ENCODE measurements at places on chromosomes 4 and X. TPM values are rescaled to one million over a fixed set of nuclear protein-coding genes. Genes with fewer than 3 reads are reported as not detected.

Gene TMEM271
- total RNA-seq: not detected

Gene INPP4B
- total RNA-seq: 15.6 TPM

- peak; percentile 86 for DNase-seq
- peak overlapping the region; percentile 97 for H3K27ac ChIP-seq
- H3K27me3 ChIP-seq: no peaks in the 10 kb centered on the region
These were observed 449 bp downstream of the FBXL5 start for GRCh38 chr4:15654593-15655222.

Gene TSPAN7
- total RNA-seq: 0.29 TPM

DNA sequence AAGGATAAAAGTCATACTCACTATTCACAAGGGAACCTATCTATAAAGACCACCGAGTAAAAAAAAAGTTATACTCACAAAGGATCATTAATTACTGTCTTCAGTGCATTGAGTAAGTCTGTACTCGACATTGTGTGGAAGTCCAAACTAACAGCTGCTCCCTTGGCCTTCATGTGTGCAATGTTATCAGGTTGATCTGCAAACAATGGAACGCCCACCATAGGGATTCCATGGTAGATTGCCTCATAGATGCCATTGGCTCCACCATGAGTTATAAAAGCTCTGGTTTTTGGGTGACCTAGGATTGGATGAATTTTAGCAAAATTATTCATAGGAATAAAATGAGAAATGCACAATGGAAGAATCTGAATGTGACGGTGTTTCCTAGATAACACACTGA is 10.6 kb downstream of the UGT2B4 start:
- H3K27me3 ChIP-seq: no peaks in the 10 kb centered on the region
- H3K27ac ChIP-seq: no peak overlapping the region
- no peaks in the 10 kb centered on the region for H3K36me3 ChIP-seq
- no peak for DNase-seq
- no peak overlapping the region for H3K4me3 ChIP-seq

Gene CSAG1
- total RNA-seq: not detected

Gene DNAAF6
- not detected for total RNA-seq

GRCh38 chr4:169054879-169055278 is 44.8 kb upstream of the CBR4 start:
- no peak overlapping the region for H3K4me3 ChIP-seq
- H3K4me1 ChIP-seq: peaks cover 18% of the 10 kb centered on the region
- H3K36me3 ChIP-seq: no peaks in the 10 kb centered on the region
- H3K27ac ChIP-seq: no peak overlapping the region

GRCh38 chrX:107736781-107737531 is 38.6 kb downstream of the TSC22D3 start:
- peaks cover 17% of the 10 kb centered on the region for H3K27me3 ChIP-seq
- H3K27ac ChIP-seq: no peak overlapping the region
- no peaks in the 10 kb centered on the region for H3K36me3 ChIP-seq
- H3K4me3 ChIP-seq: no peak overlapping the region

- H3K27me3 ChIP-seq: no peaks in the 10 kb centered on the region
- no peaks in the 10 kb centered on the region for H3K36me3 ChIP-seq
- DNase-seq: no peak
- no peaks in the 10 kb centered on the region for H3K4me1 ChIP-seq
- H3K4me3 ChIP-seq: no peak overlapping the region
- H3K27ac ChIP-seq: no peak overlapping the region
These were observed 46.5 kb downstream of the IDS start for GRCh38 chrX:149458586-149458985.

Gene TLR3
- 8.0 TPM for total RNA-seq

Gene CAMK2D
- 194 TPM for total RNA-seq

Gene CXXC4
- not detected for total RNA-seq

- no peak for DNase-seq
- H3K27ac ChIP-seq: no peak overlapping the region
- no peaks in the 10 kb centered on the region for H3K36me3 ChIP-seq
- H3K4me3 ChIP-seq: no peak overlapping the region
These were observed 249.5 kb downstream of the BCOR start for GRCh38 chrX:39848243-39848642.

Gene ZNF141
- 20.6 TPM for total RNA-seq

DNA sequence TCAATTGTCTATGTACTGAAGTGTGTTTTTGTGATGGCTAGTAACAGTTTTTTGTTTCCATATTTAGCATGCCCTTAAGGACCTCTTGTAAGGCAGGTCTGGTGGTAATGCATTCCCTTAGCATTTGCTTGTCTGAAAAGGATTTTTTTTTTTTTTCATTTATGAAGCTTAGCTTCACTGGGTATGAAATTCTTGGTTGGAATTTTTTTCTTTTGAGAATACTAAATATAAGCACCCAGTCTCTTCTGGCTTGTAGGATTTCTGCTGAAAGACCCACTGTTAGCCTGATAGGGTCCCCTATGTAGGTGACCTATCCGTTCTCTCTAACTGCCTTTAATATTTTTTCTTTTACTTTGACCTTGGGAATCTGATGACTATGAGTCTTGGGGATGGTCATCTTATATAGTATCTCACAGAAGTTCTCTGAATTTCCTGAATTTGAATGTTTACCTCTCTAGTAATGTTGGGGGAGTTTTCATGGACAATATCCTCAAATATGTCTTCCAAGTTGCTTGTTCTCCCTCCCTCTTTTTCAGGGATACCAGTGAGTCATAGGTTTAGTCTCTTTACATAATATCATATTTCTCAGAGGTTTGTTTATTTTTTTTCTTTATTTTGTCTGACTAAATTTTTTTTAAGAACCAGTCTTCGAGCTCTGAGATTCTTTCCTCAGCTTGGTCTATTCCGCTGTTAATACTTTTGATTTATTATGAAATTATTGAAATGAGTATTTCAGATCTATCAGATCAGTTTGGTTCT is 157.1 kb upstream of the PGRMC2 start:
- no peak overlapping the region for H3K4me3 ChIP-seq
- DNase-seq: no peak
- no peaks in the 10 kb centered on the region for H3K4me1 ChIP-seq
- H3K36me3 ChIP-seq: no peaks in the 10 kb centered on the region

DNA sequence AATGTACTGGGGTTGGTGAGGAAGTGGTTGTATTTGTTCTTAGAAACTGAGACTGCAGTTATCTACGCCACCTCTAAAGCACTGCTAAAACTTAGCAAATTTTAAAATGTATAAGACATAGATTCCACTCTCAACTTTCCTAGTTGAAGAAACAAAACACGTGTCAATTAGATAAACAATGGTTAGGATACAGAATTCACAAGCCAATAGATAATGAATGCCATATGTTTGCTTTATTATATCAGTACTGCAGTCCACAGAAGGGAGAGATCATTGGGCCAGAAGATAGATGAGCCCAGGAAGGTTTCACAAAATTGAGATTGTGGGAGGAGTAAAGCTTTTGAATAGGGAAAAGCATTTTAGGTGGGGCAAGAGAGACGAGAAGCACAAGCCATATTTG is 14.3 kb downstream of the TMEM33 start:
- peaks cover 17% of the 10 kb centered on the region for H3K36me3 ChIP-seq
- no peak overlapping the region for H3K4me3 ChIP-seq
- H3K27ac ChIP-seq: no peak overlapping the region
- DNase-seq: no peak
- no peaks in the 10 kb centered on the region for H3K27me3 ChIP-seq

Gene PKD2
- 106 TPM for total RNA-seq

- no peaks in the 10 kb centered on the region for H3K36me3 ChIP-seq
- no peaks in the 10 kb centered on the region for H3K4me1 ChIP-seq
- H3K27me3 ChIP-seq: no peaks in the 10 kb centered on the region
- H3K27ac ChIP-seq: no peak overlapping the region
These were observed 89.2 kb upstream of the EFHC2 start for GRCh38 chrX:44432641-44433040.

Gene RTL5
- total RNA-seq: 2.2 TPM

GRCh38 chr4:72568959-72569718 is at the start of gene ADAMTS3:
Gene ADAMTS3 (minus strand): TSS chr4:72569221. CDS start chr4:72568762, 459 bp downstream.
- DNase-seq: peak; percentile 84
- peaks cover 7% of the 10 kb centered on the region for H3K27me3 ChIP-seq
- peak within 1 kb of the TSS; percentile 74 for H3K4me3 ChIP-seq
- peak within 1 kb of the TSS; percentile 28 for H3K27ac ChIP-seq
- H3K36me3 ChIP-seq: no peaks in the 10 kb centered on the region

- peaks cover 8% of the 10 kb centered on the region for H3K4me1 ChIP-seq
- no peaks in the 10 kb centered on the region for H3K27me3 ChIP-seq
These were observed 231.5 kb downstream of the PCDH18 start for GRCh38 chr4:137300776-137301175.

Gene RBM41
- total RNA-seq: 15.3 TPM

DNA sequence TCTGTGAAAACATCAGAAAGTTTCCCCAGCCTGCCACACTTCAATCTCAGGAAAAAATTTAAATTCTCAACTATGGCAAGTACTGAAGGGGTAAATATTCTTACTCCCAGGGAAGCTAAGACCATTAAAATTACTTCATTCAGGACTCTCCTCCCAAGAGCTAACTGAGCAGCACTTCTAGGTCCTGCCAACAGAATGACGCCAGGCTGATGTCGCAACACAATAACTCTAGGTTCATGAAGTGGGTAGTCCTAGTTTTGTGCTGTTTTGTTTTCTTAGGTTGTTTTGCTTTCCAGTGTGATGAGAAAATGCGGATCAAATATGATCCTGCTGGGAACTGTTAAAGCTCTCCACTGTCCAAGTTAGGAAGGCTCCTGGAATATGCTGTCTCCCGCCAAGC is 180.0 kb downstream of the NKX6-1 start:
- no peaks in the 10 kb centered on the region for H3K4me1 ChIP-seq
- DNase-seq: no peak
- no peaks in the 10 kb centered on the region for H3K36me3 ChIP-seq
- no peaks in the 10 kb centered on the region for H3K27me3 ChIP-seq
- no peak overlapping the region for H3K27ac ChIP-seq

DNA sequence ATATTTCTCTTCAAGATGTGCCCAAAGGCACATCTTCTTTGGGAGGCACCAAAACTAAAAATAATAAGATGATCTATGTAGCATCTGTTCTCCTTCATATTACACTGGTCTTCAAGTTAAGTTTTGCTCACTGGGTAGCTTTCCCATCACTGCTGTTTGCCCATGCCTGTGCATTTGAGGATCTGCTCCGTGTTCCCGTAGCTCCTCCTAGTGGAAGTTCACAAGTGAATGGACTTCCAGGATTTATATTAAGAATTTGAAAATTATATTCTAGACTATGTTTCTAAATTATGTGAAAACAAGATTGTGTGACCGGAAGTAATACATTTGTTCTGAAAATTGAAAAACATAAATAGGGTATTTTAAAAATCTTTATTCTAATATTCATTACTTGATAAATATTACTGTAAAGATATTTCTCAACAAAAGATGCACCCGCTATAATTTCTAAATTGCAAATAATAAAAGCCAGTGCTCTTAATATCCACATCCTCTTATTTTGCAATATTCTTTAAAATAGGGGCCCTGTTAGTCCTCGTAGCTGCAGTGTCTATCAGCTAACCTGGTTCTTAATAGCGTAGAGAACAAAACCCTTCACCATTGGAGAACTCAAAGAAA is 147.7 kb downstream of the RBM46 start:
- no peak overlapping the region for H3K4me3 ChIP-seq
- H3K36me3 ChIP-seq: no peaks in the 10 kb centered on the region
- DNase-seq: no peak
- no peaks in the 10 kb centered on the region for H3K4me1 ChIP-seq
- H3K27me3 ChIP-seq: no peaks in the 10 kb centered on the region

Gene PDZD4
- total RNA-seq: under 0.01 TPM

GRCh38 chr4:156137679-156138473 is 184.2 kb upstream of the CTSO start:
- no peak overlapping the region for H3K4me3 ChIP-seq
- H3K27me3 ChIP-seq: no peaks in the 10 kb centered on the region
- H3K4me1 ChIP-seq: no peaks in the 10 kb centered on the region
- H3K36me3 ChIP-seq: no peaks in the 10 kb centered on the region

Gene GSX2
- total RNA-seq: not detected

Gene TMEM185A
- total RNA-seq: 18.0 TPM

DNA sequence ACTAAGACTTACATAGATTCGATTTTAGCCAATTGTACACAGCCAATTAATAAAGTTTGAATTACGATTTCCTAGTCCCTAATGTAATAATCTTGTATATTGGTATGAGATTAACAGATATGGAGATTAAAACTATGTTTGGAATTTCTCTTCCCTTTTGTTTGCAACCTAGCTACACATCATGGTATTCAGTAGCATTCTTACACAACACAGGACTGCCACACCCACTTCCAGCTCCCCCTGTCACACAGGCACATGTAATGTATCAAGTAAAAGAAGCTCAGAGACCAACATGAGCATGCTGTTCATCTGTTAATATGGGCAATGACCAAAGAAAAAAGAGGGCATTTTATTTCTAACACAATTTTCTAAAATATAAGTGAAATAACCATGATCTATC is 12.8 kb downstream of the SLC6A14 start:
- H3K36me3 ChIP-seq: no peaks in the 10 kb centered on the region
- DNase-seq: no peak
- H3K4me3 ChIP-seq: no peak overlapping the region
- H3K27me3 ChIP-seq: no peaks in the 10 kb centered on the region

GRCh38 chr4:2343476-2343875 is 75.0 kb downstream of the ZFYVE28 start:
- H3K4me3 ChIP-seq: no peak overlapping the region
- DNase-seq: no peak
- no peaks in the 10 kb centered on the region for H3K4me1 ChIP-seq
- no peak overlapping the region for H3K27ac ChIP-seq
- H3K27me3 ChIP-seq: no peaks in the 10 kb centered on the region

GRCh38 chr4:124640022-124640730 is 72.4 kb downstream of the ANKRD50 start:
- H3K36me3 ChIP-seq: peaks cover 3% of the 10 kb centered on the region
- no peaks in the 10 kb centered on the region for H3K27me3 ChIP-seq
- DNase-seq: no peak
- peaks cover 8% of the 10 kb centered on the region for H3K4me1 ChIP-seq
- H3K27ac ChIP-seq: no peak overlapping the region
- no peak overlapping the region for H3K4me3 ChIP-seq

DNA sequence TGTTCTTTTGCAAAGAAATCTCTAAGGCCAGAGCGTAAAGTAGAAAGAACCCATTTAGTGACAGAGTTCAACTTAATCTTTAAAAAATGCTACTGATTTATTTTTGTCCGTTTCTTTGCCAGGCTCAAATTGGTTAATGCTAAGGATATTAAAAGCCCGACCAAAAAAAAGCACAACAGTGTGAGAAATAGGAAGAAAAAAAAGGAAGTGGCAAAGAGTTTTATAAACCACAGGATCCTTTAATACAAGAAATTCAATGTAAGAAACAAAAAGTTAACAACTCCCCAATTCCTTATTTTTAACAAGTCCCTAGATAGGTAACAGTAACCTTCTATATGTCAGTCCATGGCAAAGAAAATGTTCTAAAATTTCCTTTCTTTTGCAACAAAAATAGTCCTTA is 480.4 kb downstream of the ACTRT1 start:
- H3K27me3 ChIP-seq: no peaks in the 10 kb centered on the region
- no peak for DNase-seq
- H3K27ac ChIP-seq: no peak overlapping the region
- H3K4me1 ChIP-seq: no peaks in the 10 kb centered on the region
- H3K36me3 ChIP-seq: no peaks in the 10 kb centered on the region
- H3K4me3 ChIP-seq: no peak overlapping the region

GRCh38 chr4:152102436-152103000 is 341.7 kb upstream of the GATB start:
- no peaks in the 10 kb centered on the region for H3K36me3 ChIP-seq
- no peak overlapping the region for H3K27ac ChIP-seq
- no peak overlapping the region for H3K4me3 ChIP-seq
- DNase-seq: no peak
- no peaks in the 10 kb centered on the region for H3K27me3 ChIP-seq

GRCh38 chr4:142984871-142985585 is 138.9 kb upstream of the INPP4B start:
- peaks cover 9% of the 10 kb centered on the region for H3K27me3 ChIP-seq
- no peak overlapping the region for H3K4me3 ChIP-seq
- H3K27ac ChIP-seq: no peak overlapping the region
- DNase-seq: no peak

Data from osteoblast (primary cell).